ENCODE measurements at places on chromosomes 11 and 22.

GRCh38 chr22:29470159-29470855 is 9.7 kb upstream of the NEFH start:
- DNase-seq: no peak

DNA sequence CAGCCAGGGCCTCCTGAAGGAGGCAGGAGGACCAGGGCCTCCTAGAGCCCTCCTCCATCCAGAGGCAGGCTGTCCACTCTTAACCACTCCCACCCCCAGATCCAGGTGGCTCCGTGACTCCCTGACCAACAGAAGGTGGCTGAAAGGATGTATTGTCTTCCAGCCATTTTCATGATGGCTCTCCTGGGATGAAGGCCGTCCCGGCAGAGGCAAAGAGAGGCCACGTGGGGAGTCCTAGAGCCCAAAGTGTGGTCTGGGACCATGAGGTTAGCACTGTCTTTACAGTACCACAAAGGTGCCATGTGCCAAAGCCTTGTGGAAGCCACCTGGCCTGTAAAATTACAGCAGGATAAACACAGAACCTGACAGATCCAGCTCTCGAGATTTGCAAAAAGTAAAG is 42.3 kb downstream of the DUSP8 start:
- DNase-seq: no peak

- DNase-seq: no peak
These were observed 4.7 kb downstream of the FCHSD2 start for GRCh38 chr11:73137262-73137943.

GRCh38 chr22:41664490-41664889 is 24.2 kb downstream of the SNU13 start:
- no peak for DNase-seq

GRCh38 chr22:25829237-25829636 is 87.2 kb downstream of the MYO18B start:
- no peak for DNase-seq

DNA sequence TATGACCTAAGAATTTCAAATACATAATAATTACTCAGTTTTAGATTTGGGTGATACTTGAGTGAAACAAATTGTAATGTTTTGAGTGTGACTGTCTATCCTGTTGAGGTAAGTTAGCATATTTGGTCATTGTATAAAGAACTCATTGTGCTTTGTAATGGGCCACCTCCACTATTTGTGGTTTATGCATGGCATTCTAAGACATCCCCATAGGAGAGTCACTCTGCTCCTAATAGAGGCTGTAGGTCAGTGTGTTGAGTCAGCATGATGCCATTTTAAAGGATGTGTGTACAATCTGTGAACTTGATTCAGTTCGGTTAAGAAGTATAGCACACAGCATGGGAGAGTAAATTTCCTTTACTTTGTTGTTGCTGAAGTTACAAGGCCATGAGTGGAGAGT is 1112.4 kb downstream of the JRKL start:
- no peak for DNase-seq

DNA sequence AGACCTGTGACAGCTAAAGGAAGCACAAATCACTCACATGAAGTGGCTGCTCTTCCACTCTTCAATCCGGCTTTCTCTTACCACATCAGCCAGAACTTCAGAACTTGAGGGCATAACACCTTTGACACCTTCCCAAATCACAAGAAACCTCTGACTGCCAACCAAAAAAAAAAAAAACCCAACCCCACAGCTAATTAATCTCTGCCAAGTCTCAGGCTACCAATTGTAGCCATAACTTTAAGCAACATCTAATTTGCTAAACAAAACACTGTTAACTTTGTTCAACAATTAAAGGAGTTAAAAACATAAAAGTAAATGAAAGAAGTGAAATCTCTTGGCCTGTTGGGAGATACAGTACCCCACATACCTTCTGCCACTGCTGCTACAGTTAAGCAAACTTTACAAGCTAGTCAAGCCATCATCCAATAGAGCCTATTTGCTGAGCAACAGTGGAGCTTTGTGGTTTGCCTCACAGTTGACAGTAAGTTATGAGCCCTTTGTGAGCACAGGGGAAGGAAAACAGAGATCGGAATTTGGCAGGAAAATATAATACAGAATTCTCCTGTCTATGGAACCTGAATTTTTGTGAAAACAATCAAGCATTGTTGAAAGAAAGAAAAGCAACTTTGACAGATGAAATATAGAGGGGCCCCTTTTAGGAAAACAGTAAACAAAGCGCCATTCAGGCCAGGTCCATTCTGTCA is at the start of gene SOX6:
SOX6 (minus strand) TSS at position 490 of the 704 bp plus-strand sequence. CDS start 15,298 bp downstream, outside the sequence.
- no peak for DNase-seq

DNA sequence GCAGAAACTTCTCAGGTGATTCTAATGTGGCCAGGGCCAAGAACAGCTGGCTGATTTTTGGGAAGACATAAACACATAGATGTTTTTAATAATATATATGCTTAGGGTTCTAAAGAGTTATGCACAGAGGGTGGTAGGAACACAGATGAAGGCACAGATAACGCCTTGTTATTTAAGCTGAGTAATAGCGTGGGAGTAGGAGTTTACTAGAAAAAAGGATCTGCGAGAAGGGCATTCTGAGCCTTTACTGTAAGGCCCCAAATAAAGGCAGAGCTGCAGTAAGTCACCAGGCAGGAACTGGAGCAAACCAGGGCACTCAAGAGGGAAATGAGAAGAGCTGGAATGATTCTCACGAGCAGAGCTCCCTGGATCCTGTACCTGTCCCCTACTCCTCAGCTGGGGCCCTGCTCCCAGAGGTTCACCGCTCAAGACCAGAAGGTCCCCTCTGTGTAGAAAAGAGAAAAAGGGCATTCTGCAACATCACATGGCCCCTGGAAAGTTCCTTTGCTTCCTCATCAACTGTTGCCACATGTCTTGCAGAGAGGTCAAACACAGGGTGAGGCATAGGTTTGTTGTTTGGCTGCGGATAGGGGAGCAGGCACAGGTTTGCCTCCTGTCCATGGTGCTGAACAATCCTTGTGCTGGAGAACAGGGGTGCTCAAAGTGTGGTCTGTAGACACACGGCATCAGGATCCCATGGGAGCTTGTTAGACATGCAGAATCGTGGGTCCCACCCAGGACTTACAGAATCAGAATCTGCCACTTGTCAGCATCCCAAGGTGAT is 125.7 kb downstream of the TENM4 start:
- no peak for DNase-seq

- no peak for DNase-seq
These were observed 45.0 kb downstream of the TEAD1 start for GRCh38 chr11:12719221-12719620.

DNA sequence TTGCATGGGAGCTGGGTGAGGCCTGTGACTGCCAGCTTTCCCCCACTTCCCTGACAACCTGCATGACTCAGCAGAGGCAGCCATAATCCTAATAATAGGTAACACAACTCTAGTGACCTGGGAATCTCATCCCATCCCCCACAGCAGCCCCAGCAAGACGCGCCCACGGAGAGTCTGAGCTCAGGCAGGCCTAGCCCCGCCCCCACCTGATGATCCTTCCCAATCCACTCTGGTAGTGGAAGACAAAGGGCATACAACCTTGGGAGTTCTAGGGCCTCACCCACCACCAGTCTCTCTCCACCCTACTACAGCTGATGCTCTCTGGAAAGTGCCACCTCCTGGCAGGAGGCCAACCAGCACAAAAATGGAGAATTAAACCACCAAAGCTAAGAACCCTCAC is 60.3 kb downstream of the CWF19L2 start:
- DNase-seq: no peak

DNA sequence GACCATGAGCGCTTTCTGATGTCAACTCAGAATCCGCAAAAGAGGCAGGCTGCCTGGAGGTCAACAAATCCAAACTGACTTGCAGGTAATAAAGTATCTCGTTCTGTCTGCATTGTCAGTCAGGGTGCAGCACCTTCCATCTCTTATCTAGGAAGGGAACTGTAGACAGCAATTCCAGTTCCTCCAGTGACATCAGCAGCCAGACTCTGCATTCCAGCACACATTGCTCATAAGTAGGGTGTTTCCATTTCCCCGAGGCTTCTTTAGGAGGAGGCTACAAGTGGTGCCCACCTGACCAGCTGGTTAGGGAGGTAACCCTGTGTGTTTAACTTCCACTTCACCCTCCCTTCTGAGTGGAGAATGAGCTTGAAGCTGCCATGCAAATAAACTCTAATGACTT is 53.3 kb downstream of the NTM start:
- no peak for DNase-seq

GRCh38 chr22:42160830-42161696 is 30.5 kb upstream of the CYP2D6 start:
- DNase-seq: no peak

- DNase-seq: no peak
These were observed 2.6 kb downstream of the TAF1D start for GRCh38 chr11:93738647-93739081.

- DNase-seq: no peak
These were observed 138.8 kb downstream of the ARHGAP20 start for GRCh38 chr11:110573411-110573810.
